NCI-H1105 (cell line): ENCODE measurements at places on chromosomes 11 and 22.

DNA sequence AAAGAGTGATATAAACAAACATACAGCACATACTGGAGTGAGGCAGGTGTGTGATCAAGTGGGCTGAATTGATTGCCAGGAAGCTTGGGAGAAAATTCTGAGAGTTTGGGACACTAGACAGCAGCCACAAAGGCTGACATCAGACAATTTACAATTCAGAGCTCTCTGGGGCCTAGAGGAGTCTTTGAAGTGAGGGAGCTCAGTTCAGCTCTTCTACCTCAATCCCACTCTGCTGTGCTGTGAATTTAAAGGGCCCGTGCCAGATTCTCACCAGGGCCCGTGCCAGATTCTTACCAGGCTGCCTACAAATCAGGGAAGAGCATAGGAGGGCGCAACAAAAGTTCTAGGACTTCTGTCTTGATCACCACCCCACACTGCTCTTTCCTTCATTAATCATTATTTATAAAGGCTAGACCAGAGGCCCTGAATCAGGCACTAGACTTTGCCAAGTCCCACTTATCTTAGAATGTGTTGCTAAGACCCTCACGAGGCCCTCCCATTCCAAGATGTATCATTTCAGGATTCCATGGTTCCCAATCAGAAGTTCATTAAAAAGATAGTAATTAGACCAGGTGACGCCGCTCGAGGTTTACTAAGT is 112.4 kb downstream of the KIRREL3 start:
- DNase-seq = no peak

- DNase-seq = no peak
Observed at GRCh38 chr11:119885861-119886567, 157.0 kb upstream of the NECTIN1 start.

DNA sequence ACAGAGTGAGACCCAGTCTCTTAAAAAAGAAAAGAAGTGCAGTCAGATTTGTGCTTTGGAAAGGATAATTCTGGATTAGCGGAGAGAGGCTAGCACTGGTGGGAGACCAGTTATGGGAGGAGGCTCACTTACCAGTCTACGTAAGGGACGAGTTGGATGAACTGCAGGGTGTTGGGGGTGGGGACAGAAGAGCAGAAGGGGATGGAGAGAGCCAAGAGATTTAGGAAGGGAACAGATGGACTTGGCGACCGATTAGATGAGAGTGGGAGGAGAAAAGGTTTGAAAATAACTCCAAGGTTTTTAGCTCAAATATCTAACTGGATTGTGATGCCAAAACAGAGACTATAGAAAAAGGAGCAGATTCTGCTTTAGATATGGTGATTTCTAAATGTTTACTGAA is 81.4 kb downstream of the SFI1 start:
- no peak for DNase-seq

DNA sequence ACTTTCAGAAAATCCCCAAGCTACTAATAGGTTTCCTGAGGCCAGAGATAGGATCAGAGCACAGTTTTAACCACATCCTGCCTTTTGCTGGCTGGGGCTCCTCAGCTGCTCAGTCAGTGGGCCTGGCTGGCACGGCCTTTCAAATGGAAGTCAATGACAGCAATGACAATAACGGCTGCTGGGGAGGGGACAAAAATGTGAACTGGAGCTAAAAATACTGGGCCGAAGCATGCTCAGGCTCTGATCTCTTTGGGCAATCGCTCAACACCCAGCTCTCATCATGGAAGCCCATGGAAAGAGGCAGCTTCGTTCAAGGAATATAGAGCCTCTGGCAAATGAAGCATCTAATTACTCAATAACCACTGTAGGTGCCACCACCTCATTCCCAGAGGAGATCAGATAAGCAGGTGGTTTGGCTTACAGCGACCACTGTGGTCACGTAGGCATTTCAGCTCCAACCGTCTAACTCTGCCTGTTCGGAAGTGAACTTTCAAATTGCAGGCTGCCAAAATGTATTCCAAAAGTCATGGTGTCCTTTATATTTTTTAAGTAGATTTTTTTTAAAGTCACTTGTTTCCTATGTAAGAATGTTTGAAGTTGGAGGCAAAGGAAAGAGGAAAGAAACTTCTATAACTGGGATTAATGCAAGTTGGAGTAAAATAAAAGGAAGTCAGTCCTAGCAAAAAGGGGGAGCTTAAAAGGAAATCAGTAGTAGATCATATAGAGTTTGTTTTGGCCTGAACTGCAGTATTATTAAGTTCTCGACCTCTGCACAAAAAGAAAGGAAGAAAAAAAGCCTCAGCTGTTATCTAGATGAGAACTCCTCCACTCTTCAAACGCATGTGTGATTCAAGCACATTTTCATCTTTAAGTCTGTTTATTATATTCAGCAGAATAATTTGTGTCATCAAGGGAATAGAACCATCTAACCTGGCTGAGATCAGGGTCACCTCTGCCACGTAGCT is 14.1 kb downstream of the WT1 start:
- DNase-seq = no peak

- DNase-seq = no peak
Observed at GRCh38 chr22:32331918-32332725, 25.5 kb upstream of the RFPL3 start.

DNA sequence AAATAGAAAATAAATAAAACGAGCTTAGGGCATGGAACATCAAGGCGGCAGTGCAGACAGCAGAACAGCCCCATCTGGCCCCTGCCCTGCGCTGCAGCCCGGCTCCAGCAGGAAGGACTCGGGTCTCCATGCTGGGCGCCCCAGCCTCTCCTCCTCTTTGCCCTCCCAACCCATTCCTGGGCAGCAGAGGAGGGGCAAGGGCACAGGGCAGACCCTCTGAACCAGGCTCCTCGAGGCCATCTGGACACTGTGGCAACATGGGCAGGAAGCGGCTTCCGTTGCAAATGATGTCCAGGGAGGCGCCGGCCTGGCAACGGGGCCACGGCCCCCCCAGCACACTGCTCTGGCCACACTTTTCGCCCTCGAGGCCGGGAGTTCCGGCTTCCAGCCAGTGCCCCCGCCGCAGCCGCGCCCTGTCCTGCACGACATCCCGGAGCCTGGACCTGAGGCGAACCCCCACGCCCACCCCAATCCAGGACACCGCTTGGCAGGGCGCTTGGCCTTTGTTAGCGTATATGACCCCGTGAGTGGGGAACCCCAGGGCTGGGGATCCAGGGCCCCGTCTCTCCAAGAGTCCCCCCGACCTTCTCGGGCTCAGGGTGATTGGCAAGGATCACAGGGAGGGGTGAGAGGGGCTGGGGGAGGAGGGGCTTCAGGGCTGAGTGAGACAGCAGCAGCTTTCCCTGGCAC is 192.1 kb downstream of the IGLL1 start:
- no peak for DNase-seq

DNA sequence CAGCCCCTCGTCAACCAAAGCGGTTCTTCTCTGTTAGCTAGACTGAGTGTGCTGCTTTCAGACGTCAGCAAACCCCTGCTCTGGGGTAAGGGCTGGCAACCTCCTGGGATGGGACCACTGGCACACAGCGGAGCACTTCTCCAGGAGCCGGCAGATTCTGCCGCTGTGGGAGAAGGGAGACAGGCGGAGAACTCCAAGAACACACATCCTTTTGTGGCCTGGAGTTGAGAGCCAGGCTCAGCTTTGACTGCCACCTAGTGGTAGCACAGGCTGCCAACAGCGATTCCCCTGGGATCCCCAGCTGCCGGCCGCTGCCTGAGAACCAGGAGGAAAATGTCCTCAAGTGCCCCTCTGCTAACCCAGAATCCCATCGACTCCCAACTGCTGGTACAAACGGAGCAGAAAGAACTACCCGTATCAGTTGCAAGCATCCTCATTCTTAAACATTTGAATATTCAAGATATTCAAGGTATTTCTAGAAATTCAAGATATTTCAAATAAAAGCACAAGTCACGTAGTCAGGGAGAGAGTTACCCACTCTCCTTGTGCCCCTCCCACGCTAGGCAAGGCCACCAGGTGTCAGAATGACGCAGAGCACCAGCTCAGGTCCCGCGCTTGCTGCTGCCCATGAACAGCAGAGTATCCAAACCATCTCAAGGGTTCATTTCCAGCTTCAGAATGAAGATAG is 4.9 kb downstream of the LTO1 start:
- DNase-seq = peak; percentile 84

DNA sequence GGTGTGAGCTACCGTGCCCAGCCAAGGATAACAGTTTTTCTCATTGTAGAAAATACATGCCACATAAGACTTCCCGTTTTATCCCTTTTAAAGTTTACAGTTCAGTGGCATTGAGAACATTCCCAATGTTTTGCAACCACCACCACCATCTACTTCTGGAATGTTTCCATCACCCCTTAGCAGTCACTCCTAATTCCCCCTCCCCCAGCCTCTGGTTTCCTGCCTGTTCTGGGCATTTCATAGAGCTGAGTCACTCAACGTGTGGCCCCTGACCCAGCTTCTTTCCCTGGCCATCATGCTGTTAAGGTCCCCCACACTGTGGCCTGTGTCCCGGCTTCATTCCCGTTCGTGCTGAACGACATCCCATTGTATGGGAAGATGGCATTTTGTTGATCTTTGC is 30.7 kb downstream of the FGF4 start:
- DNase-seq = no peak

DNA sequence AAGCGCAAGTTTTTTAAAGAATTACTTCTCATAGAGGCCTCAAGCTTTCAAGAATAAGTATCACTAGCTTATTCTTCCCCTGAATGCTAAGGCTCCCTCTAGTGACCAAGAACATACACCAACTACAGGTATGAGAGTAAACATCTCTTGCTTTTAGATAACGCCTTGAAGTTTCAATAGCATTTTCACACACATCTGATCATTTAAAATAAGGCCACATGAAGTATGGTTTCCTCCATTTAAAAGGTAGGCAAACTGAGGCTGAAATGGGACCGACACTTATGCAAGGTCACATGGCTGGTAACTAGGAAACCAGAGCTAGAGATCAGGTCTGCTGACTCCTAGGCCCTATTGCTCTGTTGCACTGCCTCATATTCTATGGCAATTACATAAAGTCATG is 66.5 kb downstream of the CCDC34 start:
- DNase-seq = peak; percentile 15

DNA sequence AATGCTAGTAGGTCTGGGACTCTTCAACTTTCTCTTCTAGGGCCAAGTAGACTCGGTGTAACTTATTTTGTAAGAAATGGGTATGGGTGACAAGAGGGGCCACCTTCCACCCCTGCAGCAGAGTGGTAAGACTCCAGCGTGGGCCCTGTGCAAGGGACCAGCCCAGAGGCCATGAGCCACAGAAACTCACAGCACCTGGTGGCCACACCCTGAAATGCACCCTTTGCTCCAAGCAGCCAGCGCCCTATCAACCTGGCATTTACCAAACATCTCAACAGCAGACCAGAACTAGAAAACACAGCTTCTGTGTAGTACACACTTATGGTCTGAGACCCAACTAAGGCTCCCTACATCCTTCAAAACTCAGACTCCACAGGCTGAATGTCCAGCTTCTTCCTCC is 5.7 kb downstream of the CDCA5 start:
- DNase-seq = no peak

- DNase-seq = no peak
Observed at GRCh38 chr11:47539681-47540039, 13.3 kb downstream of the CELF1 start.

DNA sequence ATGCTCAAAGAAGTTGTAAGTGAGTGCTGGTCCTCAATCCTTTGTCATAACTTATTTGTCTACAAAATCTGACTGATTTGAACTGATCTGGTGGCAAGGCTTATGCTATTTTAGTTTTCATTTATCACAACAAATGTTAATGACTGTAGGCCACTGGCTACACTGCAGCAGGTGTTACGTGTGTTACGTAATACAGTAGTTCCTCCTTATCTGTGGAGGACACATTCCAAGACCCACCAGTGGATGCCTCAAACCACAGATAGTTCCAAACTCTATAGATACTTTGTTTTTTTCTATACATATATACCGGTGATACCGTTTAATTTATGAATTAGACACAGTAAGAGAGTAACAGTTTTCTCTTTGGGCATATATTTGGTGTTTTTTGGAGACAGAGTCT is 7.0 kb downstream of the MADD start:
- DNase-seq = no peak

DNA sequence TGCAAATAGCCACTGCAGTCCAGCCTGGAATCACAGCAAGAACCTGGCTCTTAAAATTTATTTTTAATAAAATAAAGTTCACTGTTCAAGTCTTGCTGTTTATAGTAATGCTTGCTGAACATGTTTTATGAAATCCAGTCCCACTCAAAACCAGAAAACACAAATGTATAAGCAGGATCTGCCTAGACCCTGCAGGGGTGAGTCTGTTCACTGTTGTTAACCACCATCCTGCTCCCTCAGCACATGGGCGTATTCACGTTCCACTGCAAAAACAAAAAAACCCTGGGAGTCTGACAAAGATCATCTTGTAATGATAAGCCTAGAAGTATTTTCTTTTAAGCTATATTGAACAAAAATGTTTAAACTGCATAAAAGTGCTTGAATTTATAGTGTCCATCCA is 45.0 kb upstream of the CTTN start:
- no peak for DNase-seq

- DNase-seq = no peak
Observed at GRCh38 chr11:3041699-3042441, 15.4 kb downstream of the CARS1 start.

DNA sequence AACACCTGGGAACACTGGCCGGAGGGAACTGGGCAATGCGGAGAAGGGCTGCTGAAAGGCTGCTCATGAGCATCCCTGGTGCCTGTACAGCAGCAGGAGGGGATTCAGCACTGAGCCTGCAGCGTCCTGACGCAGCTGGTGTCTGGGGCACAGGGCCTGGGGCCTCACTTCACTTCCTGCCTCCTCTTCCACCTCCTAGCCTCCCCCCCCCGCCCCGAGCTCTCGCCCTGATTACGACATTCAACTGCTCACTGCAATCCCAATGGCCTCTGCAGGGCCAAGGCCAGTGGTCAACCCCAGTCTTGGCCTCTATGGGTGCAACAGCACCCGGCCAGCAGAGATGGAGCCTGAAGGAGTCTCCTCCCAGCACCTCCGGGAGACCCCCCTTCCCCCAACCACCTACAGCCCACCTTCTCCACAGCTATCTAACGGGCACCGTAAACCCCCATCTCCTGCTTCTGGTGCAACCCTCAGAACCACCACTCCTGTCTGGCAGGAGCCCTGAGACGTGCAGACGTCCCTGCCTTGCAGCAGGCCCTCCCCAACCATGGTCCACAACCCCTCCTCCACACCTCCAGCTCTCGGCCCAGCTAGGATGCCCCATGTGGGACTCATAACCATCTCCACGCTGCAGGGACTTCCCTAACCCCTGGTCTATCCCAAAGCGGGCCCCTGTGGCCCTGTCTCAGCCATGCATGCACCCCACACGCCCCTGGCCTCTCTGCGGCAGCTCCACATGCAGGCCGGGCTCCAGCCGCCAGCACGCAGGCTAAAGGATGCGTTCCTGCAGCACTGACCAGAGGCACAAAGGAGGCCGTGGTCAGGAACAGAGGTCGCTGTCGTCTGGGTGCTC is 38.2 kb downstream of the BRD1 start:
- DNase-seq = no peak

- no peak for DNase-seq
Observed at GRCh38 chr11:69207165-69207889, 51.6 kb downstream of the SMIM38 start.

GRCh38 chr22:22369964-22370270 is 125.3 kb downstream of the VPREB1 start:
- DNase-seq = no peak
